Cardiac fibroblast (primary cell): ENCODE measurements at places on chromosomes 6 and 20.
A peak's percentile ranks its signal among the peaks of the same experiment; 100 is the strongest.

GRCh38 chr6:143174516-143174915, 113.8 kb downstream of the AIG1 start:
- DNase-seq, result no peak

DNA sequence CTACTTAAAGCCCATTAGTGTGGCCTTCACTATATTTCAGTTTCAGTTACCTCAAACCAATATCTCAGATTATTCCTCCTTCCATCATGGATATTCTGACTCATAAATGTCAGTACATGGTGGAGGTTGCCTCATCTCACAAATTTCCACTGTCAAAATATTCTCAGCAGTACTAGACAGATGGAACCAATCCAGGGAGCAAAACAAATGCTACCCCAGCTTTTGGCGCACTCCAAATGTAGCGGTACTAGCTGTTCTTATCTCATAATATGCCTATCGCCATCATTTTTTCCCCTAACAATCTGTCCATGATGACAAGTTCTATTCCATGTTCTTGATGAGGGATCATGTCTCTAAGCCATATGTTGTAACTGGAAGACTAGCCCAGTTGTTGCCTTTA, 1026.1 kb downstream of the KIF16B start:
- no peak for DNase-seq

DNA sequence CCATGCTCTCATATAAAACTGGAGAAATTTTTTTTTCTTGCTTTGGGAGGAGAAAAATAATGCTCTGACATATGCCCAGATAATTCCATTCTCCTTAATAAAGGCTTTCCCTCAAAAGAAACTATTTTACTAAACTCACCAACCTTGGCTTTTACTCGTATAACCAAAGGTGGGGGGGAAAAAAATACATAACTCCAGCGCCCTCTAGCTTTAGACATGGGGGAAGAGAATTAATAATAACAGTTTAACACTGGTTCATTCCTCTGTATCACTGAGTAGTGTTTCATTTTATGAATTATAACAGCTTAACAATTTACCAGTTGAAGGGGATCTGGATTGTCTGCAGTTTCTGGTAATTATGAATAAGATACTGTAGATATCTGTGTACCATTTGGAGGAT, 1226.1 kb downstream of the GRIK2 start:
- DNase-seq, result peak; percentile 5

- peak; percentile 58 for DNase-seq
These were observed 36.1 kb downstream of the NCR2 start for GRCh38 chr6:41371461-41371991.

- peak; percentile 16 for DNase-seq
These were observed 5.4 kb downstream of the CITED2 start for GRCh38 chr6:139369068-139369467.

DNA sequence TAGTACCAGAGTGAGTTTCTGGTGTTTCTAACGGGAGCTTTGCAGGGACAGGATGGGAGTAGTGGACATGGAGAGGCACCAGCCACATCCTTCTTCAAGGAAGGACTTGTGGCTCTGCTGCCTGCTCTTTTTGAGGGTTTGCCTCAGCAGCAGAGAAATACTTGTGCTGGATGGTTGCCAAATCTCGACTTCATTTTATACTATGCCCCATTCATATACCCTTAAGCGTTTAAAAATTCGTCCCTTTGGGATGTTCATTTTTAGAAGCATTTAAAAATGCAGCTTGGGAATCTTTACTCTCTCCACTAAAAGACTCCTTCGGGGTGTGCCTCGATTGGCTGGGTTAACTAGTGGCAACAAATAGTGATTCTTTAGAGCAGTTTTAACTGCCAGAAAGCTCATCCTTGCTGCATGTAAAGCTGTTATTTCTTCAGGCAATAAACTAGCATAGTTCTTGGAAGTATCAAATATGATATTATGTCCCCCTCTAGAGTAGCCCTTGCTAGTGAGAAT, 126.5 kb upstream of the B3GAT2 start:
- peak; percentile 17 for DNase-seq

DNA sequence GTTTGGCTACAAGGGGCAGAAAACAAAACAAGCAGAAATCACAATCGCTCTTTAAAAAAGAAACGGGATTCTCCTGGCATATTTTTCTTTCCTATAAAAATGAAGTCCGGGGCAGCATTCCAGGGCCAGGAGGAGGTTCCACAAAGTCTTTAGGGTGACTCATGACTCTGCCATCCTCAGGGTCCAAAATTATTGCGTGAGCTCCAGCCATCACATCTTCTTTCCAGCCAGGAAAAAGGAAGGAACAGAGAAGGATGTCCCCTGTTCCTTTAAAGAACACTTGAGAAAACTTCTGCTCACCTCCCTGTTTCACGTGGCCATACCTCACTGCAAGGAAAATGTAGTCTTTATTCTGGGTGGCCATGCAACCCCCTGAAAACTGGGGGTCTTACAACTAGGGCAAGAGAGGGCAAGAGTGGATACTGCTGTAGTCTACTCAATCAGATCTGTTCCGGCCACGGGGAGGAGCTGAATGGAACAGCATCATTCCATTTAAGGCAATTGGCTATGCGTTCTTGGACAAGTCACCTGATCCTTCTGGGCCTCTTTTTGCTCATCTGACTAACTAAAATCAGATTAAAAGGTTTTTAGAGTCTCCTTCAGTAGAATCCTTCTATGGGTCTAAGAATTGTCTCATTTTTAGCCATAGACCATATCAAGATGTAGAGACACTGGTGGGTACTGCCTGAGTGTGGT, 49.4 kb downstream of the CTCFL start:
- no peak for DNase-seq

GRCh38 chr6:111769365-111770152, 103.7 kb downstream of the FYN start:
- no peak for DNase-seq

DNA sequence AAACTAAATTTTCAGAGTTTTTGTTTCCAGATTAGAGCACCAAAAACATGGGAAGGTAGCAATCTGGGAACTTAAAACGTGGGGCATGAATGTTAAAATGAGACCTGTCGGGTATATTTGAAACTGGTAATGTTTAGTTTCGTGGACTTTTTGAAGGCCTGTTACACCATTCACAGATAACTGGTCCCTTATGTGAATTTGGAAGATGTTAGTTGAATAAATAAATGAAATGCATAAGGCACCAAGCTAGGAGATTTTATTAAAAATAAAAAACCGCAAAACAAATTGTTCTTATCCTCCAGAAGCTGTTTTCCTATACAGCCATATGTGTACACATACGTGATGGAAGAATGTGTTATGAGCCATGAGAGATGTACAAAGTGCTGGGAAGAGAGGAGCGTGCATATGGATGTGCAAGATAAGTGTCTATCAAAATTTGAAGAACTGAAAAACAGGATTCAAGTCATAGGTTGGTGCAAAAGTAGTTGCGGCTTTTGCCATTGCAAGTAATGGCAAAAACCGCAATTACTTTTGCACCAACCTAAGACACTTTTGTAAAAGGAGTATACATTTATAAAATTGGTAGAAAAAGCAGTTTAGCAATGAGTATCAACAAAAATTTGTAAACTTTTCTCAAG, 700 bp upstream of the MCUR1 start:
- no peak for DNase-seq

DNA sequence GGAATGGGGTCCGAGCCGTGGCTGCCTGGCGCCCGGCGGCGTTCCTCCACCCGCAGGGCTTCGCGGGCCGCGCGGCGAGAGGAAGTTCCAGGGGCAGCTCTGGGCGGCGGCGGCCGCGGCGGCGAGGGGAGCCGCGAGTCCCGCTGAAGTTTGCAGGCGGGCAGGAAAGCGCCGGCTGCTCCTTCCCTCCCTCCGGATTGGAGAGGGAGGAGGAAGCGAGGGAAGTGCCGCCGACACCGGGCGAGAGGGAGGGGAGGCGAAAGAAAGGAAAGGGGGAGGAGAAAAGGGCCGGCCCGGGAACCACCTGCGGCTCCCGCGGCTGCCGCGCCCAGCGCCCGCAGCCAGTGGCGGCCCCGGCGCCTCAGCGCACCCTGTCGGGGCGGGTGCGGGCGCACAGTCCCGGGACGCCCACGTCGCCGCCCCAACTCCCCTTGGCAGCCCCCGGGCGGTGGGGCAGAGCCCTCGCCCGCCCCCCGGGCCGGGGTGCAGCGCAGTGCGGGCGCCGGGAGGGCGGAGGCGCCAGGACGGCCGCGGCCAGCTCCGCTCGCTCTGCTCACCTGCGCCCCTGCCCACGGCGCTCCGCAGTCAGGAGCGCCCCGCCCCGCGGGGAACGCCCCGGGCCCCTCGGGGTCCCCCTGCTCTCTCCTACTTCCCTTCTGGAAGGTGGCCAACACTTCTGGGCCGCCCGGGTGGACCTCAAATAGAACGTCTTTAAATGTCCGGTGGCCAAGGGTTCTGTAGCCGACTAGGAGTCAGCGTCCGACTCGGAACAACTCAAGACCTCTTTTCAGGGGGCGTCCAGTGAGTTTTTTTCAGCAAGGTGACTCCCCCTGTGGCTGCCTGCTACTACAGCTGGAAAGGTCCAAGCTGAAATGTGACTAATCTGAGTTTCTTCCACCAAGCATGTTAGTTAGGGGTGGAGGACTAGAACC, 80.3 kb upstream of the CCDC28A start:
- peak; percentile 63 for DNase-seq

- no peak for DNase-seq
These were observed 51.9 kb upstream of the NFATC2 start for GRCh38 chr20:51594236-51595057.

- DNase-seq, result no peak
These were observed 107.4 kb downstream of the COL19A1 start for GRCh38 chr6:69973763-69974162.

- DNase-seq, result no peak
These were observed 222.5 kb upstream of the LRFN2 start for GRCh38 chr6:40809627-40810026.

DNA sequence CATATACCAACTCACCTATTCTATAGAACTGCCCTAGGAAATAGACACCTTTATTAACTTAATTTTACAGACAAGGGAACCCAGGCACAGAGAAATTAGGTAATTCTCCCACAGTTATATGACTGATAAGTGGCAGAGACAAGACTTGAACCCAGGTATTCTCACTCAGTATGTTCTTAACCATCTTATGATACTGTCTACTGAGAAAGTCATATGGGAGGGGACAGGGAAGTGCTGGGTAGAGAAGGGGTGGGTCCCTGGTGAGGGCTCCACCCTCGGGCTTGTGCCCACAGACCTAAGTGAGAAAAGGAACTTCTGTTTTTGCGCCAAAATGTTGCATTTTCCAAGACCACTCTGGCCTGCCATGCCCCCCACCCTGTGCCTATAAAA, 123.5 kb downstream of the RNF144B start:
- DNase-seq, result no peak
